ENCODE measurements at places on chromosomes 3 and 15. TPM values are rescaled to one million over a fixed set of nuclear protein-coding genes. Genes with fewer than 3 reads are reported as not detected.

The LIPH gene
- not detected for total RNA-seq

The ZBTB47 gene
- total RNA-seq = 47.3 TPM

The HPS3 gene
- total RNA-seq = 18.5 TPM

The MYZAP gene
- 28.9 TPM for total RNA-seq

The CALML4 gene
- 5.7 TPM for total RNA-seq

The EFCAB12 gene
- 0.94 TPM for total RNA-seq

The PLD1 gene
- 20.5 TPM for total RNA-seq
